HEK293T (cell line): ENCODE measurements at places on chromosomes 3 and 15.

GRCh38 chr15:70277556-70277955, 179.8 kb upstream of the TLE3 start:
- no peak for DNase-seq

DNA sequence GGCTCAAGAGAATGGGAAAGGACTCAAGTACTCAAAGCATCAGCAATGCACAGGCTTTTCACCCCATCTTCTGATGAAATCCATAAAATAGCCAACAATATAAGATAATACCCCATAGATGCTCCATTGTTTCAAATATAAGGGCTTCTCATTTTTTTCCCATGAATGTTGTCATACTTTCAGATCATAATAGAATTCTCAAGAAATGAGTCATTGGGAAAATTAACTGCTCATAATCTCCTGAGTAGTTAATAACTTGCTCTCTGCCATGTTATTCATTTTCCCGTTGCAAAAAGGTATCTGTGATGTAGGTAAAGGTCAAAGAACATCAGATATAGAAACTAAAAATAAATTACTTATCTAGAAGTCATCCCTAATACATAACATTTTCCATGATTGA, 121.9 kb downstream of the NSUN3 start:
- no peak for DNase-seq

DNA sequence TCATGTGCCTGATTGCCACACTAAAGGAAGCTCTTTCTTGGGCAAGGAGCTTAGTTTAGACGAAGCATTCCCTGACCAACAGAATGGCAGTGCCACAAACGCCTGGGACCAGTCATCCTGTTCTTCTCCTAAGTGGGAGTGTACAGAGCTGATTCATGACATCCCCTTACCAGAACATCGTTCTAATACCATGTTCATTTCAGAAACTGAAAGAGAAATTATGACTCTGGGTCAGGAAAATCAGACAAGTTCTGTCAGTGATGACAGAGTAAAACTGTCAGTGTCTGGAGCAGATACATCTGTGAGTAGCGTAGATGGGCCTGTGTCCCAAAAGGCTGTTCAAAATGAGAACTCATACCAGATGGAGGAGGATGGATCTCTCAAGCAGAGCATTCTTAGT, 18.4 kb downstream of the SENP5 start:
- no peak for DNase-seq

- DNase-seq = no peak
These were observed 371.7 kb downstream of the DIPK2A start for GRCh38 chr3:144343343-144343742.

DNA sequence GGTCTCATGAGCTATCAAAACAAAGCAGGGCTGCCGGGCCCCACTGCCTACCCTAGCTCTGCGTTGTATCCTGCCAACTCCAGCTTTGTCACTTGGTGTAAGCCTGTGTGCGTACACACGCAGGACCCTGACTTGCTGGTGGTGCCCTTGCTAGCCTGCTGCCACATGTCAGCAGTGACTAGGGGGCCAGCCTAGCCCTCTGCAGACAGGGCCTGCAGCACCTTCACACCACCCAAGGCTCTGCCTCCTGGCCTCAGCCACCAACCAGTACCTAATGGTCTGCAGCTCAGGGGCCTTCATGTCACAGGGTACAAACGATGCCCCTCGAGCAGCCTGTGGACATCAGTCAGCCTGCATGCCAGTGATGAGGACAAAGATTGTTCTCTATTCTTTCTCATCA, 30.1 kb upstream of the DUSP7 start:
- DNase-seq = no peak

GRCh38 chr3:112881891-112882290, 35.2 kb upstream of the CD200R1L start:
- no peak for DNase-seq

DNA sequence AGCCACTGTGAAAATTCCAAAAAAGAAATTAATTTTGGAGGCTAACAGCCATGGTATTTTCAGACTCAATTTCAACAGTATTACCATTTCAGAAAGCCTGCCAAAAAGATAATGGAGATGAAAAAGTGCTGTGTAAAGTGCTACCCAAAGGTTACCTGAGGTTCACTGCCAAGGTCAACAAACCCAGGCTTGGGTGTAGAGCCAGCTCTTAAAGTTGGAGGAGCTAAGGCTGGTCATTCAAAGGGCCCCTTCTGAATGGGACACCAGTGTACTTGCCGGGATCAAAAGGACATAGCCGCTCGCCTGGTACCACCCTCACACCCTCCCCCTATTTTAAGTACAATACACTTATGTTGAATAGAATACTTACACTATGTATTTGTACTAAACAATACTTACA, 64.5 kb downstream of the ETV5 start:
- DNase-seq = no peak

GRCh38 chr3:105806359-105806758, 62.5 kb downstream of the CBLB start:
- DNase-seq = no peak

DNA sequence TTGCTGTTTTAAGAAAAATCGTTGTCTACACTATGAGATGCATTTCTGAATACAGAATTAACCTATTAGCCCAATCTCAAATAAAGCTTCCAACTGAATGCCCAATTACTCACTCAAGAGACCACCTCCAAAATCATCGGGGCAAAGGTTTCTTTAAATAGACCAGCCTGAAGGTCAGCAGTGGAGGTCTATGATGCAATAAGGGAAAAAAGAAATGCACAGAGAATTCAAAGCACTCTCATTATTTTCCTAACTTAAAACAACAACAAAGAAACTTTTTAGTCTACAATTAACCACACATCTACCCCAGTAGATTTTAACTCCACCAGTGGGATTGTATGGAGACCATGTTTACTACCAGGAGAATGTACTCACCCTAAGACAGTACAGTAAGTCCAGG, 657.7 kb upstream of the CCDC54 start:
- DNase-seq = no peak

DNA sequence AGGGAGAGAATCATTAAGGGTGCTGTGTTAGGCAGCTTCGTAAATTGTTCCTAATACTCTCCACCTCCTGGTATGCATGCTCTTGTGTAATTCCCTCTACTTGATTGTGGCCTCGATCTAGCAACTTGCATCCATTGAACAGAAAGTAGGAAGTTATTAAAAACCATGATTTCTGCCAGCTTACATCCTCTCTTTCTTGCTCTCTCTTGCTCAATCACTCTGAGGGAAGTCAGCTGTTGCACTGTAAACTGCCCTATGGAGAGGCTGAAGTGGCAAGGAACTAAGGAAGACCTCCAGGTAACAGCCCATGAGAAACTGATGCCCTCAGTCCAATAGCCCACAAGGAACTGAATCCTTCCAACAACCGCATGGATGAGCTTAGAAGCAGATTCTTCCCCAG, 92.6 kb downstream of the ERC2 start:
- no peak for DNase-seq

- no peak for DNase-seq
These were observed 52.1 kb downstream of the GATM start for GRCh38 chr15:45326280-45326679.

- DNase-seq = no peak
These were observed 74.9 kb upstream of the MFGE8 start for GRCh38 chr15:88987934-88988671.

DNA sequence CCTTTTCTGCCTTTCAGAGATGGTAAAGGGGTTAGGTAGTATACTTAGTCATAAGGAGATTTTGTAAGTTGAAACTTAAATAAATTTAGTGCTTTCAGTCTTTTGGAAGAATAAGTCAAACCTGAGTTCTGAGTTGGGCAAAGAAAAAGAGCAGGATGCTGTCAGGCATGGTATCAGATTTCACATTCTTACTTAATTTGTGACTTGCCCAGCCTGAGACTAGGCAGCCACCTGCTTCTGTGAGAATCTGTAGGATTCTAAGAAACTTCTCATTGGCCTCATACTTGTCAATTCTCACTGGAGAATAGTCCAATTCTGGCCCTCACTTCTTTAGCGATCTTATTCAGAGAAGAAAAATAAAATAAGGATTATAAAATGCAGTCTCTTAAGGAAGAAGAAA, 577.5 kb downstream of the DIPK2A start:
- peak; percentile 10 for DNase-seq

DNA sequence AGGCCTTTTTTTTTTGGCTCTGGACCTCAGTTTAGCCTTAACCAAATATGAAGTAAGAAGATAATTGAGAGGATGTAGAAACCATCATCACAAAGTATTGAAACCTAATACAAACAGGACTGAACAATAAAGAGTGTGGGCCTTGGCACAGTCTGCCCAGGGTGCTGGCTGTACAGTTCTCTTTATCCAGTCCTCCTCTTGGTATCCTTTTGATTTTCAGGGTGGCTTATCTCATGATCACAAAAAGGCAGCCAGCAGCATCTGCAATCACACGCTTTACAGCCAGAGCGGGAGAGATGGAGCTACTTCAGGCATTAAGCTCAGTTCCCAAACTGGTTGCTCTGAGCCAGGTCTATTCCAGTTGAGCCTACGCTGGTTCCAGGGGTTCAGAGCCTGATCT, 239.7 kb downstream of the RPLP1 start:
- DNase-seq = no peak

DNA sequence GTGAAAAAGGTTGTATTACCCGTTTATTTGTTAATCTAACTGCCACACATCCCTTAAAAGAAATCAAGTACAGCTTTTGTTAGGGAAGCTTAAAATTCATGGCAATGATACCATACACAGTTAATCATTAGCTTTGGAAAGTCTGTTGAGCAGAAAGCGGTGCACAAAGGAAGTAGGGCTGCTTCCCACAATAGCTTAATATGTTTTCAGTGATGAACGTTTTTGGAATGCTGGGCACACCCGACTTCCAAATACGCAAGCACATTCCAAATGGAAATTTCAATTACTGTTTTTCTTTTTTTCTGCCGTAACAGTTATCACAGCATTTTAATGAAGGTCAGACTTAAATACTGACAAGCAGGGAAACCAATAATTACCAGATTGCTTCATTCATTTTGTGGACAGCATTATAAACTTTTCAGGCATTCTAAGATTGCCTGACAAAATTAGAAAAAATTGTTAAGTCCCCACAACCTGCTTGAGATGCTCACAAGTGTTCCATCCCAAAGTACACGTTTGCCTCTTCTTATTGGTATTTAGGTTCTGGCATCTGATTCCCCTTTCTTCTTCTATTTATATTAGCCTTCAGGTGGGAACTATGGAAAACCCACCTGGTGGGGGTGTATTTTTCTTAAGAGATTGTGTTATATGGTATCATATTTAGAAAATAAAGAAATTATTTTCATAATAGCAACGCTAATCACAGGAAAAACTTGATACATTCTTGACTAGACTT, 1.1 kb upstream of the ECT2 start:
- DNase-seq = no peak

DNA sequence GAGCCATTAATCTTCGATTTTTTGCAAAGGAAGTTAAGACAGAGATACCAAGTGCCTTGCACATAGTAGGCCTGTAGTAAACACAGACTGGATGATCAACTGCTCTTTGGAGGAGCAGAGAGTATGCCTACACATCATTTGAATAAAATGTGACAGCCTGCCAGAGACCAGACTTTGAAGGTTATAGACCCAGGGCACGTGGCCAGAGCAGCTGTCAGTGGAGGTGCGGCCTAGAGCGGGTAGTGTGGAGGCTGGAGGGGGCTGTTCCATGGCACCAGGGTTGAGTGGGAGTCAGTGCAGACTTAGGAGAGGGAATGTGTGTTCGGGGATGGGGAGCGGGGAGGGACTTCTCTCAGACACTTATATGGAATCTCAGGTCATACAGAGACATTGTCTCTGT, 80.8 kb downstream of the SMAD3 start:
- no peak for DNase-seq

DNA sequence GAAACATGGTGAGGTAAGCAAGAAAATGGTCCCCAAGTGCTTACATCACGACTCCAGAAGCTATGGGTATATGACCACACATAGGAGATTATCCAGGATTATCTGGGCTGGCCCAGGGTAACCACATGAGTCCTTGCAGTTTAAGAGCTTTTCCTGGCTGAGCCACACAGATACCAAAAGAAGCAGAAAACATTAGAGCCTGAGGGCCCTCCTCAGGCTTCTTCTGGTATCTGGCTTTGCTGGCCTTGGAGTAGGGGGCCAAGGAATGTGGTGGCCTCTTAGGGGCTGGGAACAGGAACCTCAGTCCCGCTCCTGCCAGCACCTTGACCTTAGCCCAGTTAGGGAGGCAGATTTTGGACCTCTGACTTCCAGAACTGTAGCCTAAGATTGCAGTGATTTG, 259.1 kb downstream of the KCNMB2 start:
- DNase-seq = no peak

DNA sequence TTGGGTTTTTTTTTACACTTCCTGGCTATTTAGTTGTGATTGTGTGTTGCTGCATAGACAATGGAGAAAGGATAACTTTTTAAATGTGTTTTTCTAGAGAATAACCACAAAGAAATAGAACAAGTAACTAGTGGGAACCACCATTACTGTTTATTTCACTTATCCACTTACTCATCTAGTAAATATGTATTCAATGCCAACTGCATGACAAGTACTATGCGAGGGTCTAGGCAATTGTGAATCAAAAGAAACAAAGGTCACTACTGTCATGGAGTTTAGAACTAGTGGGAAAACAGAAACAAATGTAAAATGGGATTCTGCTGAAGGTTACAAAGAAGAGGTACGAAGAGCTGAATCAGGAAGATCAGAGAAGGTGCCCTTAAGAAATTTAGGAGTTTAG, 600.9 kb upstream of the ROBO2 start:
- no peak for DNase-seq

GRCh38 chr3:151075869-151076562, 9.4 kb upstream of the MED12L start:
- DNase-seq = no peak

DNA sequence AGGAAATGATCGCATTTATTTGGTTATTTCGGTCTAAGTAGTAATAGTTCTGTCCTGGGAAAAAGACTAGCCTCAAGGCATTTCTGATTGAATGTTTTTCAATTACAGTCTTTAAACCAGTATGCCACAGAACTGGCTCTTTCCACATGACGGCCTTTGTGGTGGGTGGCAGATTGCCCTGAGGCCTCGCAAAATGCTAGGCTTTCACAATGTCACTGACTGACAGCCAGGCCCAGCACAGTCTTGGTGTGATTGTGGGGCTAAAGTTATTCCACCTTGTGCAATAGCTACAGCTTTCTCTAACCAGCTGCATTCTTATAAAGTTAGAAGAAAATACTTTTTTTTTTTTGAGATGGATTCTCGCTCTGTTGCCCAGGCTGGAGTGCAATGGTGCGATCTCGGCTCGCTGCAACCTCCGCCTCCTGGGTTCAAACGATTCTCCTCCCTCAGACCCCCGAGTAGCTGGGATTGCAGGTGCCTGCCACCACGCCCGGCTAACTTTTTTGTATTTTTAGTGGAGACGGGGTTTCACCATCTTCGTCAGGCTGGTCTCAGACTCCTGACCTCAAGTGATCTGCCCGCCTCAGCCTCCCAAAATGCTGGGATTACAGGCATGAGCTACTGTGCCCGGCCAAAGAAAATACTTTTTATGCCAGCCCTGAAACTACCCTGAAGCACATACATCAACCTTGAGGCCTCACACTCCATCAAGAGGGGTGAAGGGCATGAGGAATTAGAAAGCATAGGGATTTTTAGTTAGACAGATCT, 2.5 kb upstream of the ADIPOQ start:
- DNase-seq = no peak
